ENCODE measurements at places on chromosomes 11 and 22. TPM values are rescaled to one million over a fixed set of nuclear protein-coding genes. Genes with fewer than 3 reads are reported as not detected.

DNA sequence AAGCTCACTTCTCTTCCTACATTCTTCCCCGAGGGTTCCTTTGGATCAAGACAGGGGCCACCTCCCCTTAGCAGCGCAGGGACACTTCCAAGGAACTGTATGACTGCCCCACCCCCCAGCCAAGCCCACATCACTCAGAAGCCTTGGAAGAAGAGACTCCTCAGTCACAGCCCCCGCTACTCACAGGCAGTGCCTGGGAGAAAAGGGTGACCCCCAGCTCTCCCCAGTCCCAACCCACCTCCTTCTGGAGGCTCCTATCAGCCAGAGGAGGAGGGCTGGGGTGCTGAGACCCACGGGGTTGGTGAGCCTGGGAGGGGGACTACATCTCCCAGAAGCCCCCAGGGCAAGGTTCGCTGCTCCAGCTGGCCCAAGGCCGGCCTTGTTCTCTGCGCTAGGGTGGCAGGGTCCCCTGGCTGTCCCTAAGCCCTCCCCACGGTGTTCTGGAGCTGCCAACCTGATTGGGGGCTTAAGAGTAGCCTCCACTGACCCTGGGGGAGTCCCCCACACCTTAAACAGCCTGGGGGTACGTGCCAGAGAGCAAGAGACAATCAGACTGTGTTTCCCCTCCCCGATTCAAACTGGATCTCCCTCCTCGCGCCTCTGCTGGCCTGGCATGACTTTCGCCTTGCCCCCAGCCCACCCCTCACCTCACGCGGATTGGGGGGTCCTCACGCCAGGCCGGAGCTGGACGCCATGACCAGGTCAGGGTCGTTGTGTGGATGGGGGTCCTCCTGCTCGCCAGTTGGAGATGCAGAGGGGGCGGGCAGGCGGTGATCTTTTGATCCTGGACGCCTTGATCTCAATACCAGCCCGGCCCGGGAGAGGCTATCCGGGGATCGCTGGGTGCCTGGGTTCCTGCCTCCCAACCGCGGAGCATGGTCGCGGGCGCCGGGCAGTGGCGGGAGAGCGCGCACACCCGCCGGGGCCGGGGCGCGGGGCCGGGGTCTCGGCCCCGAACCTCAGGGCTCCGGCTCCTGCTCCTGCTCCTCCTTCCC, 838 bp downstream of the BCL9L start:
- H3K4me1 ChIP-seq = peaks cover 48% of the 10 kb centered on the region
- no peaks in the 10 kb centered on the region for H3K36me3 ChIP-seq
- peak overlapping the region; percentile 54 for H3K4me3 ChIP-seq

GRCh38 chr22:43798492-43798891, 13.6 kb downstream of the EFCAB6 start:
- H3K36me3 ChIP-seq = no peaks in the 10 kb centered on the region
- no peak overlapping the region for H3K27ac ChIP-seq
- H3K4me3 ChIP-seq = no peak overlapping the region
- no peaks in the 10 kb centered on the region for H3K27me3 ChIP-seq
- H3K4me1 ChIP-seq = no peaks in the 10 kb centered on the region

- H3K4me3 ChIP-seq = no peak overlapping the region
- no peaks in the 10 kb centered on the region for H3K4me1 ChIP-seq
- H3K36me3 ChIP-seq = no peaks in the 10 kb centered on the region
- no peak for DNase-seq
- no peaks in the 10 kb centered on the region for H3K27me3 ChIP-seq
Observed at GRCh38 chr22:48944751-48945620, 882.7 kb downstream of the BRD1 start.

GRCh38 chr22:34776817-34777216, 289.1 kb upstream of the ISX start:
- no peaks in the 10 kb centered on the region for H3K27me3 ChIP-seq
- no peak overlapping the region for H3K27ac ChIP-seq
- no peak for DNase-seq
- H3K4me1 ChIP-seq = no peaks in the 10 kb centered on the region

DNA sequence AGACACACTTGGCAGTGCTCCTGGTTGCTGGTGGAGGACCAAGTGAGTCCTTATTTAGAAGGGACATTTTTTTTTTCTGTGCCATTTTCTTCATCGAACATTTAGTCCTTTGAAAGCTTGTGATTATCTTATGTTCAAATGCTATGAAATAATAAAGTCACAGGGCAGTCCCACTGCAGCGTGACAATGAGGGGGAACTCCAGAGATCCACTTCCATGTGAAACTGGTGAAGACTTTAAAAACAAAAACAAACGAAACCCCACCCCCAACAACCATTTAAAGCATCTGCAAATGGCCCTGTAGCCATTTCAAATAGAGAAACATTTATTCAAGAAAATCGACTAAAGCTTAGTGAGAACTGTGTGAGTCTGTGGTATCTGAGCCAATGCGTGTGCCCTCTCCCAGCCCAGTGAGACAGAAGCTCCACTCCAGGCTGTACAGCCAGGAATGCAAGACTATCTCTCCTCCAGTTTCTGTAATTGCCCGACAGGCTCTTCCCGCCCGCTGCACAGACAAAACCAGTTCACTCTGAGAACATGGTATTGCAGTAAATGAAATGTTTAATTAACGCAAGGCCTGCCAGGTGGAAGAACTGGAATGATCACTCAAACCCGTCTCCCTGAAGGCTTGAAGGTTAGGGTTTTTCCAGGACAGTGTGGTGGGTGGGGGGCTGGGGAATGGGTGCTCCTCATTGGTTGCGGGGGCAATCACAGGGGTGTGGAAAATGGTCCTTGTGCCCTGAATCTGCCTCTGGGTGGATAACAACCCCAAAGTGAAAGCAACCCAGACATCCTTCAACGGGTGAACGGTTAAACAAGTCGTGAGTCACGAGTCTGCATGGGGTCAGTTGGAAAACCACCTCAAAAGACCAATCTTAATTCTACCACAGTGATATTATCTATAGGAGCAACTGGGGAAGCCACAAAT, 8.4 kb downstream of the KRTAP5-6 start:
- peaks cover 37% of the 10 kb centered on the region for H3K27me3 ChIP-seq
- no peaks in the 10 kb centered on the region for H3K4me1 ChIP-seq
- no peaks in the 10 kb centered on the region for H3K36me3 ChIP-seq
- no peak overlapping the region for H3K27ac ChIP-seq

DNA sequence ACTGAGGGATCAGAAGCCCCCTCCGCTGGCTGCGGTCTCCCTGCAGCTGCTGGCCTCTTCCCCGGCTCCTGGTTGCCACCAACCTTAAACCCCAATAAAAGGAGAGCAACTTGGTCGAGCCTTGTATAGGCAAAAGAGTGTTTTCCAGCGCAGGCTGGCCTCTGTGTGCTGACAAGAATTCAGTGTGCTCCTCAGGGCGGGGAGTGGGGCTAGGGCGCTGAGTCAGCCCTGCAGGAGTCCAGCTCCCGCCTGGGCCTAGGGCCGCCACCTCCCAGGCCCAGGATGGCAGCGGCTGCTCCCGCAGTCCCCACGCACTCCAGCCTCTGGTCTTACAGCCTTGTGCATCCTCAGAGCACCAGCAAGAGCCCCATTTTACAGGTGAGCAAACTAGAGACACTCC, at the start of gene SHISAL1:
TSS of gene SHISAL1 (minus strand) at position 186 of the 400 bp plus-strand sequence. CDS start 12,006 bp downstream, outside the sequence.
- no peak within 1 kb of the TSS for H3K4me3 ChIP-seq
- H3K27me3 ChIP-seq = peaks cover 2% of the 10 kb centered on the region
- H3K36me3 ChIP-seq = no peaks in the 10 kb centered on the region
- DNase-seq = no peak
- H3K4me1 ChIP-seq = no peaks in the 10 kb centered on the region

DNA sequence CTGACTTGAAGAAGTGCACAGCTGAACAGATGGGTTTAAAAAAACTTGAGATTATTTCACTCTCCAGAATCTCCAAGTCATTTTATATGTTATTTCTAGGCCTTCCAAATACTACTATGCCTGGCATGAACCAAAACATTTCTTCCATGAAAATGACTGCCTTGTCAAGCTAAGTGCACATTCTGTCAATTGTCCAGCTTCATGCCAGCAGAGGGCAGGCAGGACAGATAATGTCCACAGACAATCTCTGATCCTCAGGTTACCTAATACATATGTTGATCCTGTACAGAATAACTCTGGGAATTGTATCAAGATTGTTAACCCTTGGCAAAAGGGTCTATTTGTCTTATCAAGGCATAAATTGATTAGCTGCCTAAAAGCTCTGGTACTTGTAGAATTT, 229.5 kb downstream of the AASDHPPT start:
- no peaks in the 10 kb centered on the region for H3K4me1 ChIP-seq
- no peak overlapping the region for H3K27ac ChIP-seq
- H3K4me3 ChIP-seq = no peak overlapping the region
- DNase-seq = no peak
- no peaks in the 10 kb centered on the region for H3K27me3 ChIP-seq

DNA sequence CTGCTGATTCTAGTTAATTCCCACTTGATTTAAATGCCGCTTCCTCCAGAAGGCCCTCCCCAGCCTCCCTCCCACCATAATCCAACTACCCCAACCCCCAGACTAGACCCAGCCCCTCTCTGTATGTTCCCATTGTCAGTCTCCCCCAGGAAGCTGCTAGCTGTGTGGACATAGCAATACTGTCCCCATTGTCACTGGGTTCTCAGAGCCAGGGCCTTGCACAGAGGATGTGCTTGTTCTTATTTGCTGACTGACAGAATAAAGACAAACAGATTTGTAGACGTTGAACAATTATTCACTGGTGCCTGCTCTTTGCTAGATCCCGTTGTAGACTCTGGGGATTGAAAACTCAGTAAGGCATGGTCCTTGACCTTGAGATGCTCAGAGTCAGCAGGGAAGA, 45.7 kb upstream of the NAV2 start:
- H3K27me3 ChIP-seq = peaks cover 9% of the 10 kb centered on the region
- no peak overlapping the region for H3K4me3 ChIP-seq
- H3K27ac ChIP-seq = no peak overlapping the region
- DNase-seq = no peak

Gene SERPIND1
- total RNA-seq = 0.09 TPM

Data from K562 (cell line).